ENCODE measurements at places on chromosomes 3 and 15.

GRCh38 chr15:20356444-20356910 lies 185.1 kb downstream of the GOLGA6L6 start:
- no peak for DNase-seq

- no peak for DNase-seq
Observed at GRCh38 chr15:45129651-45130129, at the start of the genes DUOX1 and DUOXA1. Gene DUOX1, plus strand, starts transcription at chr15:45129994. Its CDS starts 1,973 bp downstream, at chr15:45131967. Gene DUOXA1, minus strand, starts transcription at chr15:45129879. Its CDS starts 6,865 bp downstream, at chr15:45123014.

- no peak for DNase-seq
Observed at GRCh38 chr3:14235003-14235911, 56.6 kb downstream of the LSM3 start.

DNA sequence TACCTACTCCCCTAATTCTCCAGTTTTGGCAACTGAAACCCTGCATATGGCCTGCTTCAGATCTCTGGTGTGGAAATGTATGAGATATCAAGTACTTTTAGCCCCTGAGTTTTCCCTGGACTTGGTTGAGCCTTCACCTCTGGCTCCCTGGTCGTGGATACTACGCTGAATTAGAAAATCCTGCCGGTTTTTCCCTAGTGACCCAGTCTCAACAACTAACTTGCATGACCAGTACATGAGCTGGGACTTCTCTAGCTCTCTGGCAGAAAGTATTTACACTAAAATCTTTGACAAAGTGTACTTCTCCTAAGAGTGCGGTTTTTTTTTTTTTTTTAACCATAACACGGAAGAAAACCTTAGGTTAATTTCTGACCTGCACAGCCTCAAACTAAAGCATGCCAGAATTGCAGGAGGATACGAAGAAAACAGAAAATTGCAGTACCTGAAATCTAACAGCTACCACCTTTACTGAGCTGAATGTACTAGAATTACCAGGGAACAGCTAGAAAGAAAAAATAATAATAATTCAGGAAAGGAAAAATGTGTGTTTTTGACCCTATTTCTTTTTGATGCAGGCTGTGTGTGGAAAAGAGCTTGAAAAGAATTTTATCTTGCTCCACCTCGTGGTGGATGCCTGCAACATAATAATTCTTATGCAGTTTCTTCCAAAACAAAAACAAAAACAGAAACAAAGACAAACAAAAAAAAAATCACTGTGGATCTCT lies 165.6 kb downstream of the GMNC start:
- DNase-seq = no peak

GRCh38 chr3:34363881-34364280 lies 565.5 kb downstream of the PDCD6IP start:
- DNase-seq = no peak

GRCh38 chr3:32056559-32057290 lies 49.7 kb upstream of the GPD1L start:
- DNase-seq = no peak

DNA sequence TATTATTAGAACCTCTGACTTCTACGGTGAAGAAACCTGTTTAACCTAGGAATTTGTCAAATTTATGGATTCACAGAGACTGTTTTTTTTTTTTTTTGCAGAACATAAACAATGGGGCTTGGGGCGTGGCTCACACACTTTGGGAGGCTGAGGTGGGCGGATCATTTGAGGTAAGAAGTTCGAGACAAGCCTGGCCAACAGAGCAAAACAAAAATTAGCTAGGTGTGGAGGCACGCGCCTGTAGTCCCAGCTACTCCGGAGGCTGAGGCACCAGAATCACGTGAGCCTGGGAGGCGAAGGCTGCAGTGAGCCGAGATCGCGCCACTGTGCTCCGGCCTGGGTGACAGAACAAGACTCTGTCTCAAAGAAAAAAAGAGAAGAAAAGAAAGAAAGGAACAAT lies 3.0 kb downstream of the ZBTB11 start:
- DNase-seq = no peak

GRCh38 chr3:137222736-137223225 lies 265.0 kb downstream of the IL20RB start:
- no peak for DNase-seq

DNA sequence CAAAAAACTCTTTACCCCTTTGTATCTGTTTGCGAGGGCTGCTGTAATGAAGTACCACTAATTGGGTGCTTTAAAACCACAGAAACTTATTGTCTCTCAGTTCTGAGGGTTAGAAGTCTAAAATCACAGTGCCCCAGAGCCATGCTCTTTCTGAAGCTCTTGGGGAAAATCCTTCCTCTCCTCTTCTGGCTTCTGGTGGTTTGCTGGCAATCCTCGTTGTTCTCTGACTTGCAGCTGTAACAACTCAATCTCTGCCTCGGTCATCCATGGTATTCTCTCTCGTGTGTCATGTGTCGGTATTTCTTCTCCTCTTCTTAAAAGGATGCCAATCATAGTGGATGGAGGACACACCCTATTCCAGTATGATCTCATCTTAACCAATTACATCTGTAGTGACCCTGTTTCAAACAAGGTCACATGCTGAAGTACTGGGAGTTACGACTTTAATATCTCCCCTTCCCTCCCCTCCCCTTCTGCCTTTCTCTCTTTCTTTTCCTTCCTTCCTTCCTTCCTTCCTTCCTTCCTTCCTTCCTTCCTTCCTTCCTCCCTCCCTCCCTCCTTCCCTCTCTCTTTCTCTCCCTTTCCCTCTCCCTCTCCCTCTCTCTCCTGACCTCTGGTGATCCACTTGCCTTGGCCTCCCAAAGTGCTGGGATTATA lies 6.5 kb upstream of the ARL8B start:
- DNase-seq = no peak

DNA sequence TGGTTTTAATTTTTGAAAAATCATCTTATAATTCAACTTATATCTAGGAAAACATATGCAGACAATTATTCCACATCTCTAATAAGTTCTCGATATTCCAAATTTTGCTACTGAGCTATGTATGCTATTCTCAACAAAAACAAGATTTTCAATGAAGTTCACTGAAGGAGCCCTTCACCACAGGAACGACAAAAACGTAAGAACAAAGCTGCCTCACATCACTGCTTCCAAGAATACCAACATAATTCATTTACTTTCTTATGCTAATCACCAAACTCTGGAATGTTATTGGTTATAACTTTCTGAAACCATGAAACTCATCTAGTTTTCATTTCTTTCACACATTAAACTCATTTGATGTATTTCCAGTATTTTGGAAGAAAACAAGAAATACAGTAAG lies 49.7 kb downstream of the GNB4 start:
- DNase-seq = no peak

DNA sequence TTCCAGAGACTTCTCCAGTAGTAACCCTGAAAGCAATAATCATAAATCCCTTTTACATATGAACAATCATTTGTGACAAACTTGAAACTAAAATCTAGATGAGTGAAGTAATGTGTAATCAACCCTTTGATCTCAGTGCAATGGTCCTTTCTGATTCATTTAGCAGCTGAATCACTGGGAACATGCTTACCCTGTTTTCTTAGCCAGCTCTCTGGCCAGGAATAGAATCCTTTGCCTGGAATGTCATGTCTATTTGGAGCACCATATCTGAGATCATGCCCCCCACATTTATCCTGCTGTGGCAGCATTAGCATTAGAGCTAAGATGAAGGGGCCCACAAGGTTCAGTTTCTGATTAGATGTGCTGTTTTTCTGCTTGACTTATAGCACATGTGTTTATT lies 309.8 kb downstream of the OXSM start:
- no peak for DNase-seq

DNA sequence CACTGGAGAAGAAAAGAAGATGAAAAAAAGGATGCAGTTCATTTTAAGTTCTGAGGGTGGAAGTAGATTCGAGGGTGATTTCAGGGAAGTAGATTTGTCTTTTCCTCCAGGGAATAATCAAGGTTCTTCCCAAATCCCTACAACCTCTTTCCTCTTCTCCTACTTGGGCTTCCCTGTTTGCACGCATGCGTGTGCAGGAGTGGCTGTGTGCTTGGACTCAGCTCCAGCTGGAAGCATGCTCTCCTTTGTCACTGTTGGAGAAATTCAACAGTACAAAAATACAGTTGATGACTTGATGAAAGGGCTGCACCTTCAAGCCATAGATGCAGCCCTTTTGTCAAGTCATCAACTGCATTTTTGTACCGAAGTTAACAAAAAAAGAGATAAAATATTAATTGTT lies 3.8 kb downstream of the OR5K2 start:
- DNase-seq = no peak

DNA sequence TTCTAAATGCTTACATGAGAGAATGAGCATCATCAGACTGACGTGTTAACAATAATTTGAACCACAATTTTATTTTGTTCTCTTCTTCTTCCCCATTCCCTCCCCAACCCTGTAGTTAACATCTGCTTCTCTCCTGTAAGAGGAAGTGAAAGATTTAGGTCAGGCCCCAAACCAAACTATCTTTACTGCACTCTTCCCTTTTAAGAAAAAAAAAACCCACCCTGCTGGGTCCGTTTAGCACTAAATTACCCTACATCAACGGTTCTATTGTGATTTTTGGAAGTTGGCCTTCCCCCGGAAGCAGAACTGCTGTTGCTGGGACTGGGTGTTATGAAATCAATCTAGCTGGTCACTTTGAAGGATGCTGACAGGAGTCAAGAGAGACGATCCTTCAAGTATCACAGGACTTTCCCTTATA lies 49.4 kb downstream of the NFKBIZ start:
- no peak for DNase-seq

GRCh38 chr3:111846039-111846438 lies 13.0 kb upstream of the PHLDB2 start:
- no peak for DNase-seq

DNA sequence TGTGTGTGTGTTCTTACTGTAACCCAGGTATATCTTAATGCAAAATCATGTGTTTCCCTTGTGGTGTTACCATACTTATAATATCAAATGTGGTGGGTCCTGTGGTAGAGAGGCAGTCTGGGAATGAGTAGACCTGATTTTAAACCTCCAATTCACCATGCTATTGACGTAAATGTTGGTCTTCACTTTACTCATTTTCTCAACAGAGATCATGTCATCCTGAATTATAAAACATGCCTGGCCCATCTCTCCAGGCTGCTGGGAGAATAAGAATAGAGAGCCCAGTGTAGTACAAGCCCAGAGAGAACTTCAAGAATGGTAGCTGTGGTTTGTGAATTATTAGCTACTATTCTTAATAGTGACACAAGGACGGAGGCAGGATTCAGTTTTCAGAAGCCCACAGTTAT lies 88.1 kb downstream of the MBNL1 start:
- DNase-seq = no peak

DNA sequence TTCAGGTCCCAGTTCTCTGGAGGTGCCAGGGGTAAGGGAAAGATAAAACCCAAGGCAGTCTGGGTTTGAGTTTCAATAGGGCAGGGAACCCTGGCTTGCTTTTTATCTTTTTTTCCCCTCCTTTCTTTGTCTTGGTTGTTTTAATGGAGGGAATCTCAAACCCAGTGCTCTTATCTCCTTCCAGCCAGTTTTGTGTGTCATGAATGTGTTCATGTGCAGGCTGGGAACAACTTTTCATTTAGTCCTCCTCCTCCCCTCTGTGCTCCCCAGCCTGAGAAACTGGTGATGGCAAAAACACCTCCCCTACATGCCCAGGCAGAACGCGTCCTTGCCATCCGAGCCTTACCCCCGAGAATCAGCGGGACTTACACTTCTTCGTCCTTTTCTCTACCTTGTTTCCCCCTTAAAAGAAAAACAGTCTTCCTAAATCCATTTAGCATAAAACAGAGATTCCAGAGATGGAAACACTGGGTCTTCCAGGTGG lies 10.9 kb downstream of the SEMA3G start:
- no peak for DNase-seq

GRCh38 chr3:72102112-72102616 lies 317.2 kb upstream of the PROK2 start:
- no peak for DNase-seq

DNA sequence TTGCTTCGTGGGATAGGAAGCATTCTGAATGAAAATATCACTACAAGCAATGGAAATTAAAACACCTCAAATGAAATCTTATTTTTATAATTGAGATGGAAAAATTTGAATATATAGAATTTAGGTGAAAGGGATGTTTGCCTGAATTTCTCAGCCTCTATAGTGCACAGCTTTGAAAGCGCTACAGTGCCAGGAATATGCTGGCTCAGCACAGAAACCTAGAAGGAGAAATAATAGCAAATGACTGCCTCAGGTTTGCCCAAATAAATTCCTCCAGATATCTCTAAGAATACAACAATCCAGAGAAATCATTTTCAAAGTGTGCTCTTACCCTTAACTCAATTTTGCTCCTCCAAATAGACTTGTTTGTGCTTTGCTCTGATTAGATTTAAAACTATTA lies 141.1 kb upstream of the ZNF385D start:
- DNase-seq = no peak

DNA sequence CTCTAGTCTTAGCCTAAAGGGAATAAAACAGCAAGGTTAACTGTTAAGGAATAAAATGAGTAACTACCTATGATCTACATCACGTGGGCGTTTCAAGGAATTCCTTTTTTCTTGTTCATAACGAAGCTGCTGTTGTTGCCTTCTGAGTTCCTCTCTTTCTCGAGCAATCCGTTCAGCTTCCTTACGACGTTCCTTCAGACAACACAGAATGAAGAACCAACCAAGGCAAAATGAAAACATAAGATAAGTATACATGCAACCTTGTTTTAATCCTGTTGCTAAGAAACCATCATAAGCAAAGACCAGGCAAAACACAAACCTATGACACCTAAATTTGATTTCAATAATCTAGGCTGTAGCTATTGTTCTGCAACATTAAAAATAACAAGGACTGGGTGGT lies 44.1 kb downstream of the SLTM start:
- DNase-seq = no peak

- DNase-seq = no peak
Observed at GRCh38 chr15:51634591-51635198, 12.1 kb upstream of the DMXL2 start.

GRCh38 chr3:88046766-88047165 lies 12.0 kb downstream of the CGGBP1 start:
- no peak for DNase-seq

GRCh38 chr3:40779039-40779438 lies 254.3 kb downstream of the ZNF621 start:
- no peak for DNase-seq

DNA sequence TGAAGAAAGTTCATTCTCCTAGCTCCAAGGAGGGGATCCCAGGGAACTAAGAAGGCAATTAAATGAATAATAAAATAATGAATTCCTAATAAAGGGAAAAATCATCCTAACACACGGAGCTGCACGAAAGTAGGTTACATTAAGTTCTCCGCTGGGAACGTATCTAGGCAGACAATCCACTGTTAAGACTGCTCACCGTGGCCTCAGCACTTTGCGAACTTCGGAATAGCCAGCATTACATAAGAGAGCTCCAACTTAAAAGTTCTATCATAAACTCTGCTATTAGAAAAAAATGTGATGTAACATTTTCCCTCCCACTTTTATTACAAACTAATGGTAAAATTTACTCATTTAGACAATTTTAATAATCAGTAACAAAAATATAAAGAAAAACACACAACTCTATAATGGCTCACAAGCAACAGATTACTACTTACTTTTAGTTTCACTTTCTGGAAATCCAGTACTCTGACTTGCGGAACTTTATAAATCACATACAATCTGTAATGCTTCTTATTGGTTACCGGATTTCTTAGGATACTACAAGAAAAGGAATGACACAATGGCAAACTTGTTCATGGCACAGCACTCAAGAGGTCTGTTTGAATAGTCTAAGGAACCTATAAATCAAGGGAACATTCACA lies 8.5 kb downstream of the SNRPA1 start:
- no peak for DNase-seq

Data from progenitor cell of endocrine pancreas (in vitro differentiated cells).